ENCODE measurements at places on chromosomes 11 and 22.

DNA sequence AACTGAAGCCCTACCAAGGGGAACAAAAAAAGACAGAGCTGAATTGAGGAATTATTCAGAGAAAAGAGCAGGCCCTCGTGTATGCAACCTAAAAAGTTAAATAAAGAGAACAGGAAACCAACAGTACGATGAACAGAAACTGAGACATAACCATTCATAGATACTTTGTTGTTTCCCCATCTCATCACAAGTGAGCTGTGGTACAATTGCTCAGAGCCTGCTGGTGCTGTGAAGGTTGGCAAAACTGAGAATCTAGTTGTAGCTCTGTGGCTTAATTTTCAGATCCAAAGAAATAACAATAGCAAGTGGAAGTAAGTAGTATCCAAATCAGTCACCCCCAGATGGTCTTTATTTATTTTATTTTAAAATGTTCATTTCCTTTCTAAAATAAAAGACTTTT, 37.7 kb upstream of the BLID start:
- DNase-seq = no peak

- DNase-seq = no peak
Observed at GRCh38 chr11:15671216-15671615, 556.5 kb downstream of the INSC start.

DNA sequence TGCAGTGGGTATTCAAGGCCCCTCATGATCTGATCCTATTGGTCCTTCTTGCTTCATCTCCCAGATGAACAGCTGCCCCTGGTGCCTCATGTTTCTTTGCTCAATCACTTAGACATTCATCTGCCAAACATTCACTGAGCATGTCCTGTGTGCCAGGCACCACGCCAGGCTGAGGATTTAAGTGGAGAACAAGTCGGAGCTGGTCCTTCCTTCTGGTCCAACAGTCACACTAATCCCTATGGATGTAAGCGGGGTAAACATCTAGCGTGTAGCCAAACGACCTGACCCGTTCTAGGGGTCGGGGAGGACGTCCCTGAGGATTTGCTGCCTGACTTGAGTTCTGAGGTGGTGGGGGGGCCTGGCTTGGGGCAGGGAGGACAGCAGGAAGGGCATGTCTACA, 21.9 kb downstream of the ZMAT5 start:
- no peak for DNase-seq

DNA sequence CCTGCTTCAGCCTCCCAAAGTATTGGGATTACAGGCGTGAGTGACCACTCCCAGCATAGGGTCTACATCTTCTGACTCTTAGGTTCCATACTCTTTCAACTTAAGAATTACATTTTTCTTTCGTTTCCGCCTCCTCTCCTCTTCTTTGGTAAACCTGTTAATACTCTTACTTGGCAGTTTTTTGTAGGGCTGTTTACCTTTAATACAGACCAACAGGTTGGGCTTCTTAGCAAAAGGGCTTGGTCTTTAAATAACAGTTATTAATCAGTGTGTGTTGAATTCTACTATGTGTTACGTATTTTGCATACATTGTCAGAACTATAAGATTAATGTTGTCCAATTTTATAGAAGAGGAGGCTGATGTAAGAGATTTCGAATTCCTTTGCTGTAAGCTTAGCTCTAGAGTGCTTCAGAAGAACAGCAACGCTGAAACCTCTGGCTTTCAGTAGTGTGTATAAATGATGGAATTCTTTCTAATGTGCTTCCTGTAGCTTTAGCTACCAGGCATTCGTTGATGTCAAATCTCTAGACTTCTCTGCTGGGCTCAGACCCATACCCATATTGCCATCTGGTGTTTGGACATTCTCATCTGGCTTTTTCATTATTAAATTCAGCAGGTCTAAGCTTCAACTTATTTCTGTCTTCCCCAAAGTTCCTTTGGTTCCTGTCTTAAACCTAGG, 3.1 kb downstream of the FDX1 start:
- DNase-seq = no peak

DNA sequence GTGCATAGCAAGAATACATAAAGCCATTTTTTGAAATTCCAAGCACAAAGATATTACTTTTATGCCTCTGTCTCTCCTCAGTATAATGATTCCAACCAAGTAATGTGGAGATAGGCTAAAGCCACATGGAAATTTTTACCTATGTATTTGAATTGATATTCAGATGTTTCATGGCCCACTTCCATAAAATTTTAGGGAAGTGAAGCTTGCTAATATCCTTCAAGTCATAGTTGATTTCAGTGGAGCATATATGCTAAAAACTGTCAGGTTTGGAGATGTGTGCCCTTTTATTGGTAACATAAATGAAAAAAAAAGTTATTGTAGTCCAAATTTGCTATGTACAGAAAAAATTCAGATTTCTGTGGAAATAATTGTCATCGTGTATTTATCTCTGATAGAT, 12.3 kb downstream of the MS4A4E start:
- no peak for DNase-seq

DNA sequence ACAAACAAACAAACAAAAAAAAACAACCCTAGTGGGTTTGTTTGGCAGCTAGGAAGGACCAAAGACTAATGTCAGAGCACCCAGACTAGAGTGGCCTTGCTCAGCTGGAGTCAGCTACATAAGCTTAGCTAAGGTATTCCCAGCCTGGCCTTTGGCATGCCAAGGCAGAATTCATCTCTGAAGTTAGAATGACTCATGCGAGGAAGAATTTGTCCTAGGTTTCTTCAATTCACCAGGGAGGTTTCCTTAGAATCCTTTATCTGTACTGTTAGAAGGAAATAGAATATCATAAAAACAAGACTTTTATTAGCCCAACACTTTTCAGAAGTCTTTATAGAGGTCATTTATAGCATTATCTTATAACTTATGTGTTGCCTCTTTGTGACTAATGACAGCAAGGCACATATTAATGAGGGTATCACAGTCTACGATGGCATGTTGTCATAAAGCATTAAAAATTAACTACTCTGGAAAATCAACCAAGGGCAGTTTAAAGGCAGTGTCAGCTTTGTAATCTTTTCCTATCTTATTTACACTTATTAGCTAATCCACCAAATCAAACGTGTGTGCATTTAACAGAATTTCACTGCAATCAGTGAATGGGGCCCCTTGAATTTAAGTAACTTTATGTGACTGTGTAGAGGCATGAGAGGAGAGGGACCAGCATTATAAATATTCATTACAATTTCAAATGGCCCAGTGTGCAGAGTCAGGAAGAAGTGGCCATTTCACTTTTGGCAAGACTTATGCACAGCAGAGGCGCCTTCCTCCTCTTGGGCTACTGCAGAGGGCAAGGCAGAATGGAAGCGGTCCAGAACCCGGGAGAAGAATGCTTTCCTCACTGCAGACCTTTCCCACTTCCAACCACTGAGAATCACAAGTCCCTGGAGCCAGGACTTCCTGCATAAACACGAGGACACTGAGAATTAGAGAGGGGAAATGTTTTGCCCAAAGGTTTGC, 36.3 kb downstream of the SLC5A1 start:
- no peak for DNase-seq

GRCh38 chr11:102831489-102832440, 11.6 kb downstream of the MMP3 start:
- no peak for DNase-seq

DNA sequence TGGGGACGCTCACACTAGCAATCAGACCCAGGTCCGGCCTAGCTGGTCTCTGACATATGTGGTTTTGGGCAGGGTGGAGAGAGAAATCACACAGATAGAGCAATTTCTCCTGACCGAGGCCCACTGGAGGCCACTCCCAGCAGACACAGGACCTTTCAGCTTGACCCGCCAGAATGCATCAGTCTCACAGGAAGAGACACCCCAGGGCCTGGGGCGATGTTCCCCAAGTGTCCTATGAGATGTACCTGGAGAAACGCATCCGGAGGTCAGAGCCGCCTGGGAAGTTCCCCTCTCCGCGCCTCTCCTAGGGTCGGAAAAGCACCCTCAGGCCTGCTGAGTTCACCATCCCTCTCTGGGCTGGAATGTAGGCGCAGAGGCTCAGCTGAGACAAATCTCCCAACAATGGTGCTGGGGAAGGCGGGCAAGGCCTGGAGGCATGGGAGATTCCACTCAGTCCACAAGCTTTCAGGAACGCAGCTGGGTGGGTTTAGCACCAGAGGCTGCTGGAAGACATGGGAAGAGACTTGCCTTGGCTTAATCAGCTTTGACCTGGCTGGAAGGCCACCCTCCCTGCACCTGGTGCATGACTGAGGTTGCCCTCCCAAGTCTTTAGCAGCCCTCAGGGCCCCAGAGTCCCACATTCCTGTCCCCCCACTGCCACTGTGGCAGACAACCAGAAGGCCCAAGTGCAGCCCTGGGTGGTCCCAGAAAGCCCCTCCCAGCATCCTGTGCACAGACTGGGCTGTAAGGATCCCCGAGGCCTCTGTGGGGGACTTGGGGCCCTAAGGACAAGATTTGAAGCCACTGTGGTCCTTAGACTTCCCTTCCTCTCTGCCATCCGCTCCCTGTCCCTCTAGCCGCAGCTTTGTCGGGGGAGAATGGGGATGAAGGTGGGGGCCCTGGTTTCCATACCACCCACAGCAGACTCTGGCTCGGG, 57.5 kb downstream of the RTL6 start:
- no peak for DNase-seq

DNA sequence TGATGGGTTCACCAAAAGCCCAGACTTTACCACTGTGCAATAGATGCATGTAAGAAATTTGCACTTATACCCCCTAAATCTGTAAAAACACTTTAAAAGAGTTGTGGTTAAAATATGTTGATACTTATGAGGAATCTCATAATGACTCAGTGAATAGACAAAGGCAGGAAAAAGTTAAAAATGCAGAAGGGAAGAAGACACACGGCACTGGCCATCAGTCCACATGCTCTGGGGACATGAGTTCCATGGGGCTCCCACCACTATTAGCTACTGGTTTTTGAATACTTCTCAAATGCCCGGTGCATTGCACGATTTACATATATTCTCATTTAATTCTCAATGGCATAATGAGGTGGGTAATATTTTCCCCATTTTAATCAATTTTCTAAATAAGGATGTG, 59.3 kb upstream of the BLID start:
- DNase-seq = no peak
